ENCODE measurements at places on chromosomes 2 and 18.

- DNase-seq = no peak
These were observed 70.6 kb downstream of the MARCO start for GRCh38 chr2:119012345-119013301.

DNA sequence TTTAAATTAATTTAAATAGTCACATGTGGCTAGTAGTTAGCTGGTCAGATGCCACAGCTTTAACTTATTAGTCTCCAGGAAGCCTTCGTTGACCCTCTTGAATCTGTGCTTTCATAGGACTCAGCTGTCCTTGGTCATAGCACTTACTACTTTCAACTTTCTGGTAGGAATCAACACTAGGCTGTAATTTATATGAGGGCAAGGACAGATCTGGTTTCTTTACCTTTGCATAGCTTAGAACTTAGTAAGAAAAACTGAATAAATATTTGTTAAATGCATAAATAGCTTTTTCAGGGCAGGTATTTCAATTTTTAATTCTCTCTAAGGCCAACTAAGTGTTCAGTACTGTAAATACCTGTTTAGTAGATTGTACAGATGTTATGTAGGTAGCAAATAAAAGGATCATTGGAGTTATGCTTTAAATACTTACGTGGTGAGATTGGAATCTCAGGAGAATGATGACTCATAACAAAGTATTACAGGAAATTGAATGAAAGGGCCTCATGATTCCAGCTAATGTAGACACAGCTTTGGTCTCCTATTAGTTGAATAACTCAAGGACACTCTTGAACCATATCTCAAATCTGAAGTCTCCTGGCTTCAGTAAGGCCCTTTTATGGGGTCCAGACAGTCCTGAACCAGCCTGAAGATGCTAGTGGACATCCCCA is 2.6 kb downstream of the CLIP4 start:
- DNase-seq = no peak

GRCh38 chr2:171726847-171727450 is 39.7 kb downstream of the DYNC1I2 start:
- DNase-seq = no peak

GRCh38 chr2:40400336-40400953 is 51.4 kb downstream of the SLC8A1 start:
- DNase-seq = no peak

GRCh38 chr2:234296991-234297390 is 199.9 kb downstream of the ARL4C start:
- no peak for DNase-seq

GRCh38 chr2:66679442-66679841 is 244.5 kb downstream of the MEIS1 start:
- DNase-seq = no peak

- DNase-seq = no peak
These were observed 289.6 kb upstream of the ID2 start for GRCh38 chr2:8392098-8392866.

GRCh38 chr18:51540562-51540961 is 343.1 kb upstream of the MEX3C start:
- no peak for DNase-seq

DNA sequence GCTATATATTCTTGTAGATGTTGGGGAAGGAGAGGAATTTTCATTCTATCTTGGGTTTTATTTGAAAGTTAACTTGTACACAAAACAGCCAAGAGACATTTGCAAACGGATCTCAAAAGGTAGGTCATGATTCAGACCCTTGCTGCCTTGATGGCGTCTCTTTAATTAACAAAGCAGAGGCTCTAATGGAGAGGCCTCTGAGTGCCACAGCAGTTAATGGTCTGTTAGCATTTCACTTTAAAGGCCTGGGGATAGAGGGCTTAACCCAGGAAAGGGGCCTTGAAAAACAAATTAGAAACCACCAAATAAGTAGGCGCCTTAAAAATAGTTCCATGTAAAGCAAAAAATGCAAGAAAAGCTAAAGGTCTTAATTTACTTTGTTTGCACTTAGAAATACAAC is 836.9 kb upstream of the CELF4 start:
- no peak for DNase-seq

DNA sequence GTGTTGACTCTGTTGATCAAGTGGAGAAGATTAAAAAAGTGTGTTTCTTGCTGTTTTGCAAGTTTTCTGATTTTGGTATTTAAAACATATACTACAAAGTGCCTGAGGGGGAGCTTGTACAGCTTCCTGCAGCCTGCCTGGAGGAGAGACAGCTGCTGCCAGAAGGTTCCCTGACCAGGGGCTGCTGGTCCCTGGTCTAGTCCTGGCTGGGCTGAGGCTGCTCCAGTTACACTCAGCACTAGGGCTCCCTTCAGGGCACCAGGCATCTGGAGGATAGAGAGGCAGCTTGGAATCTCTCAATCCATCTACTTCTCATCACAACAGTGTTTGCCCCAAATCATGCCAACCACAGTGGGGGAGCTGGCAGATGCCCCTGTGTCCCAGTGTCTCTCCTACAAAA is 4.8 kb downstream of the MC2R start:
- DNase-seq = no peak

GRCh38 chr2:112542984-112543661 is 858 bp downstream of the POLR1B start:
- DNase-seq = peak; percentile 36

- DNase-seq = no peak
These were observed 58.3 kb downstream of the EFEMP1 start for GRCh38 chr2:55865096-55865835.

DNA sequence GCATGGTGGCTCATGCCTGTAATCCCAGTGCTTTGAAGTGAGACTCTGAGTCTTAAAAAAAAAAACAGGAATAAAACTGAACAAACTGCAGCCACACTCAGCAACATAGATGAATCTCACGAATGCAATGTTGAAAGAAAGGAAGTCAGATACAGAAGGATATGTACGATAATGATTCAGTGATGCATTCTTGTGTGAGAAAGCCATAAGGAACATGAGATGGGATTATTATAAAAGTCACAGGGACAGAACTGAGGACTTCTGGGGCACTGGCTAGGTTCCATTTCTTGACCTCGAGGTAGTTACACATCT is 56.9 kb upstream of the SMAD2 start:
- DNase-seq = no peak

DNA sequence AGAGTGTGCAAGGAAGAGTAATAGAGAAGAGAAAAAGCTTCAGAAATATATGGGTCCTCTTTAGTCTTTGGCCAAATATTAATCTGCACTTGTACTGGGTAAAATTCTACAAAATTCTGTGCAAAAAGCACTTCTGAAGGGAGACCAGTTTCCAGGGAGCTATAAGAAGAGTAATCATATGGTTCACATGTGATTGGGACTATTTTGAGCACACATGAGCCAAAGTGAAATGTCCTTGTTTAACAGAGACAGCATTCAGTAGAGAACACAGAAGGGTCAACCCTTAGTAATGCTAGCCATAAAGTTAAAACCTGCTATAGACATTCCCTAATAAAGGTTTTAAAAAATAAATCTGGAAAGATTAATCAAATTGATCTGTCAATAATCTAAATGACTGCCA is 49.3 kb upstream of the ACVR1C start:
- no peak for DNase-seq

- no peak for DNase-seq
These were observed 16.9 kb downstream of the ZNF236 start for GRCh38 chr18:76839086-76839794.

DNA sequence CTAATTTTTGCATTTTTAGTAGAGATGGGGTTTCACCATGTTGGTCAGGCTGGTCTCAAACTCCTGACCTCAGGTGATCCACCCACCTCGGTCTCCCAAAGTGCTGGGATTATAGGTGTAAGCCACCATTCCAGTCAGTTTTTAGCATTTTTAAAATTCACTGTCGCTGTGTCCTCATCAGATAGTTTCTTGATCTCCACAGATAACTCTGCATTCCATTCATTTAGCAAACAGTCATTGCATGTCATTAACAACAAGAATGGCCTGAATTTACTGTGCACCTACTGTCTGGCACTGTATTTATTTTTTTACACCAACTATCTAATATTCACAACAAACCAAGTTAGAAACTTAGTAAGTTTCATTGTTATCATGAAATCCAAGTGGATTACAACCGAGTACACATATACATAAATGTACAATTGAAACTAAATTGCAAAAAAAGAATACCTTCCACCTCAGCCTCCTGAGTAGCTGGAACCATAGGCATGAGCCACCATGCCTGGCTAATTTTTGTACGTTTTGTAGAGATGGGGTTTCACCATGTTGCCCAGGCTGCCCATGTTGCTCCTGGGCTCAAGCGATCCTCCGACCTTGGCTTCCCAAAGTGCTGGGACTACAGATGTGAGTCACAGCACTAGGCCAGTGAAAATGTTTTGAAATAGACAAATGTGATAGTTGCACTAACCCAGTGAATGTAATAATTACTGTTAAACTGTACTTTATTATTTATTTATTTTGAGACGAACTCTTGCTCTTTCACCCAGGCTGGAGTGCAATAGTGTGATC is 4.3 kb downstream of the MCEE start:
- no peak for DNase-seq

DNA sequence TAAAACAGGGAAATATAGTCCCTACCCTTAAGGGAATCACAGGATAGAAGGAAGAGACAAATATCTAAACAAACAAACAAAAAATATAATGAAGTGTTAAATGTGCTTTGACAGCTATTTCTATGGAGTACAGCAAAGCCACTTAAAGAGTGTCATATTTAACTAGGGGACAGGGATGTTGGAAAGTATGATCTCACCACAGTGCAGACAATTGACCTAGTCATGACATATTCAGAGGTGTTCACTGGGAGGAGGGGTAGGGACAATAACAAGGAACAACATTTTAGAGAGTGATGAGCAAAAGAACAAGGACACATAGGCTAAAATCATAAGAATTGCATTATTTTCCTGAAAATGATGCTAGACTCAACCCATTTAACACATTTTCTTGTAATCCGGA is 107.5 kb downstream of the TMEM163 start:
- DNase-seq = no peak

DNA sequence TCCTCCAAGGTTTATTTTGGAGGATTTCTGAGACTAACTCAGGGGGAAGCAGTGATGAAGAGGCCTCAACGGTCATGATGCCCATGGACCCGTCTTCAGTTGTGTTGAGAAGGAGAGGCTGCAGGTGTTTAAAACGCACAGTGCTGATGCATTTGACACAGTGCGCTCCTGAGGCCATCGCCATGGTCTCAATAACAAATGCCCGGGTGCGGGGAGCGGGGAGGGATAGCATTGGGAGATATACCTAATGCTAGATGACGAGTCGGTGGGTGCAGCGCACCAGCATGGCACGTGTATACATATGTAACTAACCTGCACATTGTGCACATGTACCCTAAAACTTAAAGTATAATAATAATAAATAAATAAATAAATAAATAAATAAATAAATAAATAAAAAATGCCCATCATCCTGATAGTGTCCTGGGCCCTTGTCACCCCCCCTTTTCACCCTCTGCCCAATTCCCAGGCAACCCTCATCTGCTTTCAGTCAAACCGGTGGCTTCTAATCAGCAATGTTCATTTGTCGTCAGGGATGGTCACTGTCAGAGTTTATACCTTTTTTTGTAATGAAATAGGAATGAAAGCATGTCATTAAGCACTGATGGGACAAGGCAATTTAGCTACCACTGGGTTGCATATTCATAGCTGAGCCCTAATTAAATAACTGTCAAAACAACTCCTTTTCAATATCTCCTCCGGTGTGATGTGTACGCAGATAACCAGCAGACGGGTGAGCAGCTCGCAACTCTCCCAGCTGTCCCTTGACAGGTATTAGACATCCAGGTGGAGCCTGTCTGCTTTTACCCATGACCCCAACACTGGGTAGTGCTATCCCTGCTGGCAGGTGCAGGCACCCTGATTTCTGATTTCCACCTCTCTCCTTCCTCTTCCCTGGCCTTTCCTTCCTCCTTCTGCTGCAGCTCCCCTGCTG is 95.9 kb downstream of the KCNF1 start:
- no peak for DNase-seq

GRCh38 chr18:9400197-9400596 is 65.6 kb downstream of the TWSG1 start:
- DNase-seq = no peak

GRCh38 chr2:235050980-235051351 is 99.1 kb downstream of the SH3BP4 start:
- peak; percentile 3 for DNase-seq

DNA sequence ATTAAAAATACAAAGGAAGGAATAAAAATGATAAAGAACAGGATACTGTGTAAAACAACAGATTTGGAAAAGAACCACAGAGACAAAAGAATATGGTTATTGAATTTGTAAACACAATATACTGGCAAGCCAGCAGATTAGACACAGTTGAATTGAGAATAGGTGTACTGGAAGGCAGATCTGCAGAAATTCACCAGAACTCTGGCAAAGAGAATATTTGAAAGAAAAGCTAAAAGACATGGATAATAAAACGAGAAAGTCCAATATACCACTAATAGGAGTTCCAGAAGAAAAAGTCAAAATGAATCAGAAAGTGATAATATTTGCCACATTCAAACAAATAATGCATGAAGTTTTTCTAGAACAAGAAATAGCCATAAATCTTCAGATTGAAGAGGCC is 11.9 kb upstream of the NEURL3 start:
- no peak for DNase-seq

DNA sequence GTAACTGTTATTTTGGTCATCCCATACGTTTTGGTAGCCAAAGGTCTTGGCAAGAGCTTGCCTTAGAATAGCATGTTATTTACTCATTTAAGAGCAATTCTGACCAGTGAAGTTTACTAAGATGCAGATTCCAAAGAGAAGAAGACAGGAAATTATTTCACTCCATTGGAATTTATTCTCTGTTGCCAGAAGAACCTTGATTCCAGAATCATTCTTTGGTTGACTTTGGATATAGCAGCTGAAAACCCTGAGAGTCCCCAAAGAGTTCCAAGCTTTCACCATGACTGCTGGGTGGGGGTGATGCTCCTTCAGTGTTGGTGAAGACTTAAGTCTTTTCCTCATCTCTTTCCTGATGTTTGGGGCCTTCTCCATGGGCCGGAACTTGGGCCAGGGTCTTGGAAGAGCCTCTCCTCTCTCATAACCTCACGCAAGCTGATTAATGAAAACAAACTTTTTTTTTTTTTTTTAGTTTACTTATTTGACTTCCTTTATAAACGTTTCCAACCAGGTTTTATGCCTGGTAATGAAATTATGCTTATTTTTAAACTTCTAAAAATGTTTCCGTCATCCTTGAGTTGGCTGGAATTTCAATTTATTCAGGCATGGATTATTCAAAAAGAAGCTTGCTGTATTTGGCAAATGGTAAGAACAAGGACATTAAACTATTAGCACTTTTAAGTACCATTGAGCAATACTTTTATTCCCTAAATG is 192.0 kb downstream of the MTX2 start:
- no peak for DNase-seq
